Kidney tubule cell (primary cell): ENCODE measurements at places on chromosomes 1 and 21.

- no peak for DNase-seq
Observed at GRCh38 chr1:66147226-66147835, 354.6 kb downstream of the PDE4B start.

DNA sequence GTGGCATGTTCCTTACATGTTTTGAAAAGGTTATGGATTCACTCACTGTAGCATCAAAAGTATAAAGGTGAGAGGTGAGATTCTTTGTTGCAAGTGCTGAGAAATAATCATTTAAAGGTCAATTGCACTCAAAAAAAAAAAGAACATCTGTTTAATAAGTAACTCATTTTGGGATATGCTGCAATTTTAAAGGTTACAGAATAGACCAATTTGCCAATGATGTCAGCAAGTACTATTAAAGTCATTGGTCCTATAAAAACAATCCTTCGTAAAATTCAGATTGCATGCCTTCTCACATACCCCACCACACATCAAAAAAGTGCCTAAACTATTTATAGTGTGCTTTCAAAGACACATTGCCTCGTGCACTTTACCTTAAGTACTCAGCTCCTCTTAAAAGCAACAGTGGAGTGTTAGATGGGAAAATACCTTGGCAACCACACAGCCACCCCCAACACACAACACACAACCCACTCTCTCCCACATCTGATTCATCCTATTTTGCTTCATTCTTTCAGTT, 218.2 kb upstream of the ADGRL2 start:
- DNase-seq = peak; percentile 68

DNA sequence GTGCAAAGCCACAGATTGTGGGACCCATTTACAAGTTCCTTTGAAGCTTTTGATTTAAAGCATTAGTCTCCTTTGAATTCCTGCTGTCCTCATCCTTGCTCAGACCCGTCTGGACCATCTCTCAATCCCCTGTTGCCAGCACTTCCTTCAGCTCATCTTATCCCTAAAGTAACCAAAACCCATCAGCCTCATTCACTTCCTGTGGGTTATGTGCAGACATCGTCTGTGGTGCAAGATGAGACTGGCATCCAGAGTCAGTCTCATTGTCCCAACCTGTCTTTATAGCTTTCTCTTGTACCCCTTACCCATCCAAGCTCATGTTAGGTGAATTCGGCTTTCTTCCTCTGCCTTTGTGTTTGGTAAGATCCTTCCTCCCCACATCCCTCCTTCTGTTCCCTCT, 29.3 kb downstream of the ATP1A1 start:
- DNase-seq = no peak

- DNase-seq = no peak
Observed at GRCh38 chr1:203968761-203969160, 104.2 kb upstream of the SOX13 start.

DNA sequence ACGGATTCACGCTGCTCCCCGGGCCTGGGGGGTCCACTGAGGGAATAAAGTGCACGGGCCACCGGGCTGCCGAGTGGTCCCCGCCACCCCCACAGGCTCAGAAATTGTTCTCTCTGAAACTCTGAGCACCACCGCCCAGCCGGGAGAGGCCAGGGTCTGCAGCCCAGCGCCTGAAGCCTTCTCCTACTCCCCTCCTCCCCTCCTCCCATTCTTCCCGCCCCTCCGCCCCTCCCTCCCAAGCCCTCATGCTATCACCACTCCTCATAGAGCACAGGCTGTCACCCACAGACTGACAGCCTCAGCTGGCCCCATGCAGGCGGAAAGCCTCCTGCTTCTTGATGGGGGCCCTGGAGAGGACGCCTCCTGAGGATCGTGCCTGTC, 707 bp upstream of the GPR153 start:
- DNase-seq = no peak

DNA sequence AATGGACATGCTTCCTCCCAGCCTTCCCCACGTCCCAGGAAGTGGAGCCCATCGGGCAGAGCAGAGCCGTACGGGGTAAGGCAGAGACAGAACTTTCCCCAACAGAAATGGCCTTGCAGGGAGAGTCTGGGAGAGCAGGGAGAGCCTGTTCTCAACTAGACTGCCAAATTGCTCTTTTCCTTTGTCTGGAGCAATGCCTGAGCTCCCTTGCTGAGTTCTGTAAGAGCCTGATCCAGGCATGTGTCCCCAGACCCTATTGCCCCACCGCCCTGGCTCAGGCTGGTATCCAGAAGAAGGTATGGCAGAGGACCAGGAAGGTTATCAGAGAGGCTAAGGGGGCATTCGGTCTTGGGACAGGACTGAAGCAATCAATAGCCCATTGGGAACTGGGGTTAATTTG, 79.9 kb downstream of the TMEM53 start:
- DNase-seq = no peak

DNA sequence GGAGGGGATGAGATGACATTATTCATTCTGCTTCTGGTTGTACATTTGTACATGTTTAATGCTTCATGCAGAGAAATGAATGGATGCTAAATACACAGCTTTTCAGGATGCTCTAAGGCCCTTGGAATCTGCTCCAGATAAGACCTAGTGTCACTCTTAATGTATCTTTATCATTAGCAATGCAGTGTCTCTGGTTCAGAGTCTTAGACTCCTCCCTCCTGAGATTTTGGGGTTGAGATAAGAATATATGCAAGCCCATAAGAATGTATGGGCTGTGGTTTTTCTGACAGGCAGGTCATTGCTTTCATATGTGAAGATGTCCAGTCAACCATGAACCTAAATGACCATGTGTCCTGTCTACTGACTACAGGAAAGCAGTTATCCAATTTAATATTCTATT, 415.5 kb downstream of the RPS6KC1 start:
- peak; percentile 7 for DNase-seq

DNA sequence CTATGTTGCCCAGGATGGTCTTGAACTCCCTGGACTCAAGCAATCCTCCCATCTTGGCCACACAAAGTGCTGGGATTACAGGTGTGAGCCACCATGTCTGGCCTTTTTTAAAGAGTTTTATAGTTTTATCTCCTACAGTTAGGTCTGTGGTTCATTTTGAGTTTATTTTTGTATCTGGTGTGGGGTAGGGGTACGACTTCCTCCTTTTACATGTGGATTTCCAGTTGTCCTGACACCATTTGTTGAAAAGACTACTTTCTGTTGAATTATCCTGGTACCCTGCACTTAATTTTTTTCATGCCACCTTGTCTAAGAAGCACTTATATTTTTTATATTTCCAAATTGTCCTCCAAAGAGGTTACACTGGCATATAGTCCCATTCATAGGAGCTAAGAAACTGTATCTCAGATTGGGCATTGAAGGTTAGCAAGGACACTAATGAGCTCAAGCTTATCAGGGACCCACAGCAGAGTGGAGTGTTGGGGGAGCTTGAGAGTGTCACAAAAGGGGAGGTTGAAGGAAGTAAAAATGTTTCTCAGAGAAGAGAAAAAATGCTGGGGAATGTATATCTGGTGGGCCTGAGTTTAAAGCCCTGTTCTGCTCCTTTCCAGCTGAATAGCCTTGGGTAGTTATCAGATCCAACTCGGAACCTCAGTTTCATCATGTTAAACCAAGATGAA, 23.4 kb upstream of the MEF2D start:
- no peak for DNase-seq

DNA sequence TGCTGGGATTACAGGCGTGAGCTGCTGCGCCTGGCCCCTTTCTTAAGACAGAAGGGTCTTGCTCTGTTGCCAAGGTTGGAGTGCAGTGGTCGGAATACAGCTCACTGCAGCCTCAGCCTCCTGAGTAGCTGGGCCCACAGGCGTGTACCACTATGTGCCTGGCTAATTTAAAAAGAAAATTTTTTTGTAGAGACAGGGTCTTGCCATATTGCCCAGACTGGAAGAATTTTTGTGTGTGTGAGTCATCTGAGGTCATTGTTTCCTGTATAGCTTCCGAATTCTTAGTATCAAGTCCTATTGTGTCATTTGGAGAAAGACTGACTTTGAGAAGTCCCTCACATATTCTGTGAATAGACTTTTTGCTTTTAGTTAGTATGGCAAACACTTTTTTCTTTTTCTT, 4.7 kb downstream of the SZRD1 start:
- DNase-seq = peak; percentile 37

DNA sequence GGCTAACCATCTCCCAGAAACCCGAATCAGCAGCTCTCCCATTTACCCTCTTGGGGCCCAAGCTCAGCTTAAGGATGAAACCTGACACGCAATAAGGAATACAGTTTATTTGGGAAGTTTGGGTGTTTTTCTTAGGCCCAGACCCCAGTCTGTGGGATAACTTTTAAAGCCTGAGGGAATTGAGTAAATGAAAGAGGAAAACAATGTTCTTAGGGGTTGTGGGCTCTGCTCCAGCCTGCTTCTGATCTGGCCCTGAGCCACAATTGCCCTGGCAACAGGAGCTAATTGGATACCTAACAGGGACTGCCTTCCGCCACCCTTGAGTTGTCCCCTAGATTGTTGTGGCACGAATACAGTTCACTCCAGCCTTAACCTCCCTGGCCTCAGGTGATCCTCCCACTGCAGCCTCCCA, 20.1 kb downstream of the DYRK3 start:
- no peak for DNase-seq

GRCh38 chr21:41979335-41979734, 25.5 kb upstream of the C2CD2 start:
- DNase-seq = no peak

GRCh38 chr1:38444770-38445442, 398.3 kb upstream of the POU3F1 start:
- DNase-seq = no peak

DNA sequence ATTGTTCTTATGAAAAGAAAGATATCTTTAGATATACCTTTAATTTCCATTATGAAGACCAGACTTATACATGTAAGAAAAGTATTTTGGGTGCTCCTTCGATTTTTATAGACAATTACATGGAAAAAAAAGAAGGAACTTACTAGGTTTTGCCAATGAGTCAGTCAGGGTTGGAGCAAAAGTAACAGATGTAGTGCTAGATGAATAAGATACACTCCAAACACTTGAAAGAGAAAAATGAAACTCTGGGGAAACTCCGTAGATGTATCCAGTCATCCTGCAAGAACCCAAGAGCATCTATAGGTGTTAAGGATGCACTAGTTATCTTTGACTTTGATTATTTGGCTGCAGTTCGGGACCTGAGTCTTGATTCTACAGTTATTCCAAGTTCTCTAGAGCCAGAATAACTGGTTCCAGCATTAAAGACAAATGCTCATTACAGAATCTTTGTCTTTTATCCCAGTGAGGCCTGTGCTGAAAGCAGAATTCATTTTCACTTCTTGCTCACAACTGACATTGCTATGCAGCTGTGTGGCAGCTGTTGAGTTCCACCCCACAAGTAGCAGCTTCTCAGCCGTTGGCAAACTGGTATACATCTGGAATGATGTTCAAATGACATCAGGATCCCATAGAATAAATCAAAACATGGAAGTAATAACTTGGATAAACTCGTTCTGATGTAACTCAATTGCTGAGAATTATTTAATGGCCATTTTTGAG, 326.1 kb downstream of the ASTN1 start:
- no peak for DNase-seq

- no peak for DNase-seq
Observed at GRCh38 chr1:72649211-72649888, 367.0 kb upstream of the NEGR1 start.

- DNase-seq = no peak
Observed at GRCh38 chr1:19123837-19124236, 86.2 kb downstream of the UBR4 start.

GRCh38 chr1:210374600-210374953, 45.9 kb downstream of the HHAT start:
- DNase-seq = no peak

- DNase-seq = no peak
Observed at GRCh38 chr1:67937651-67938050, 104.4 kb upstream of the GNG12 start.

DNA sequence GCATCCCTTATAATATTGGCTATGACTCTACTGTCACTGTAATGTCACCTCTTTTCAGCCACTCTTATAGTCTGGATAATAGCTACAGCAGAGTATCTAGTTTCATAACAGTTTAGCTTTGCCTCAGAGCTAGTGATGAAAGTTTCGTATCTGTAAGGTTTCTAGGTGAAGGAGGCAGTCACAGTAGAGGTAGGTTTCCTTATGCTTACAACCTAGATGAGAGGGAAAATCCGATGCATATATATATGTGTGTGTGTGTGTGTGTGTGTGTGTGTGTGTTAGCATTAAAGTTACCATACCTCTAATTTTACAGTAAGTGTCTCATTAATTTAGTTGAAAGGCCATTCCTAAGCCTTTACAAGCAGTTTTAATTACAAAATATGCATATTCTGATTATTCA, 2.2 kb upstream of the TOR1AIP2 start:
- DNase-seq = no peak

DNA sequence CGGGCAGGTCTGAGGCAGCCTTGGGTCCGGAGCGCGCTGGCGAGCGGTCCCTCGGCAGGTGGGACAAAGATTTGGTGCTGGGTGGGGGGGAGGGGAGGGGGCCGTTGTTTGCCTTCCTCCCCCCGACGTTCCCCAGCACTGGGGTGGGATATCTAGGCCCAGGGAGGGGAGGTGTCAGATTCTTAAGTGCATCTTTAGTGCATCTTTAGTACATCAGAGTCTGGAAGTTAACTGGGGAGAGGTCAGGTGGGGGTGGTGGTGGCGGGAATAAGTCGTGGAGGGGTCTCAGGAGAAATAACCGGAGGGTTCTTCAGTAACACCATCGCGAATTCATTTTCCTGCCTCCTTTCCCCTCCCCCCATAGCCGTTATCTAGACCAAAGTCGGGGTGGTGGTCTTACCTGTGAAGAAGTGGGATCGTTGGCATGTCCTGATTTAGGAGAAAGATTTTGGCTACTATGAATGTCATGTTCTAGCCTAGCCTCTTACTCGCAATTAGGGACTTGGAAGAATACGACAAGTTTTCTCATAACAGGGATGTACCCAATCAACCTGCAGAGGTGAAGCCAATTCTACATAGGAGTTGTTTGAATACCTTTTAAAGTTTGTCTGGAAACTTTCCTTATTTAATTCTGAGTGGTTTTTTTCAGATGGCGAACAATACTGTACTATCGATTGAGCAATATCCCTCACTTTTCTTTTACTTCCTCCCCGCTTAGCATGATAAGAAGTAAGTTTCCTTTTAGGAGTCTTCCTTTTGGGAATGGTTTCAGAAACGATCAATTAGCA, 886 bp downstream of the ZMYM4 start:
- no peak for DNase-seq

- DNase-seq = no peak
Observed at GRCh38 chr1:32864375-32865019, 6.2 kb downstream of the FNDC5 start.

DNA sequence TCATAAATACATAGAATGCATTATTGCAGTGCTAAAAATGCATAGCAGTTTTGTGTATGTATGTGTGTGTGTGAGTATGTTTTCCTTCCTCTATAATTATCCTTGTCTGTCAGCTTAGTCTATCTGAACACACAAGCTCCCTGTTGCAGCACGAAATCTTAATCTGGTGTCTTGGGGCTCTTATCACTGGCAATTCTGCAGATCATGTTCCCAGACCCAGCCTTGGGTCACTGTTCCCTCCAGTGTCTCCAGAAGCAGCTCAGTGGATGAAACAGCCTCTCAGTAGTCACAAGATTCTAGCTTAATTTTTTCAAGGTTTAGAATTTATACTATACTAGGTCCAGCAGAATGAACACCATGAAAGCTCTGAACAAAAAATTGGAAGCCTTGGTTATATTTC, 777.9 kb downstream of the MRPL39 start:
- DNase-seq = no peak

- DNase-seq = no peak
Observed at GRCh38 chr21:33296156-33296555, 28.6 kb upstream of the IFNAR1 start.

- DNase-seq = peak; percentile 62
Observed at GRCh38 chr1:68051475-68051874, 1.0 kb upstream of the DIRAS3 start.
